ENCODE measurements at places on chromosomes 6 and 20.

DNA sequence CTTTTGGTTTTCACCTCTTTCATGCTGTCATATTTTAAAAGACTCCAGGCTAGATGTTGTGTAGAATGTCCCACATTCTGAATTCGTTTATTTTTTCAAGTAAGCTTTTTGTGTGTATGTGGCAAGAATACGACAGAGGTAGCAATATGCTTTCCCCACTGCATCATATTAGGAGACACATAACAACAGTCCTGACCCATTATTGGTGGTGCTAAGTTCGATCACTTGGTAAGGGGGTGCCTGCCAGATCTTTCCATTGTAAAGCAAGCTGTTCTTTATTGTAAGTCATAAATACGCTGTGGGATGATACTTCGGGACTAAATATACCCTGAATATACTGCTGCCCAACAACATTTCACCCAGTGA lies 588 bp upstream of the NCOA3 start:
- DNase-seq, result no peak

DNA sequence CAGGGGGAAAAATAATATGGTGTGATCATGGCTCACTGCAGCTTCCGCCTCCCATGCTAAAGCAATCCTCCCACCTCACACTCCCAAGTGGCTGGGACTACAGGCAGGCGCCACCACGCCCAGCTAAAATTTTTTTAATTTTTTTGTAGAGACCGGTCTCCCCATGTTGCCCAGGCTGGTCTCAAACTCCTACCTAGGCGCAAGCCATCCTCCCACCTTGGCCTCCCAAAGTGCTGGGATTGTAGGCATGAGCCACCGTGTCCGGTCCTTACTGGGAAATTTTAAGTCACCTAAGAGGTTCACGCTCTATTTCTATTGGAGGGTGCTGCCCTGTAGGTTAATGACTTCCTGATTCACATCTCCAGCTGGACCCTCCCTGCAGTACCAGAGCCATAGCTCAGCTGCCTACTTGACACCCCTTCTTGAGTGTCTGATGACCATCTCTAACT lies 626 bp upstream of the CDK5RAP1 start:
- DNase-seq, result no peak

- no peak for DNase-seq
Observed at GRCh38 chr6:75135450-75135849, 70.4 kb downstream of the COL12A1 start.

DNA sequence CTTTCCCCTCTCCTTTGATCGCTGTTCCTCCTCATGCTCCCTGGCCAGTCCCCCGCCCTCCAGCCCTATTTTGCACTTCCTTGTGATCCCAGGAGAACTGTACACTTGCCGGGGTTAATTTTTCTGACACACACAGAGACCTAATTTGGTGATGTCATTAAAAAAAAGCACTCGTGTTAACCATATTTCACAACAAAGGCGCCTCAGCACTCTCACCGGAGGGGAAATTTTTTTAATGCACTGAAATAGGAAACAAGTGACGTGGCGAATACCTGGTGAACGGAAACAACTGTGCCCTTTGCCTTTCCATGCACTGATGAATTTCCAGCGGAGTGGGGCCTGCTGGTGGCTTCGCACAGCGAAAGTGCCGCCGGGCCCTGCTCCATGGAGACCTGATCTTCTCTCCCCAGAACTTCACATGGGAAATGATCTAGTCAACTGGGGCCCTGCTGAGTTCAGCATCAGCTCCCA lies 53.9 kb upstream of the TAGAP start:
- no peak for DNase-seq

GRCh38 chr6:147022041-147022440 lies 182.2 kb upstream of the STXBP5 start:
- DNase-seq, result no peak

GRCh38 chr20:1294497-1294896 lies 28.4 kb downstream of the SNPH start:
- no peak for DNase-seq

- no peak for DNase-seq
Observed at GRCh38 chr6:45001663-45002062, 326.5 kb upstream of the RUNX2 start.

- no peak for DNase-seq
Observed at GRCh38 chr6:46909371-46909770, 12.4 kb downstream of the ADGRF5 start.

GRCh38 chr6:11094411-11094851 lies 797 bp downstream of the SMIM13 start:
- peak; percentile 25 for DNase-seq

GRCh38 chr6:101290346-101290745 lies 103.2 kb upstream of the GRIK2 start:
- DNase-seq, result no peak

DNA sequence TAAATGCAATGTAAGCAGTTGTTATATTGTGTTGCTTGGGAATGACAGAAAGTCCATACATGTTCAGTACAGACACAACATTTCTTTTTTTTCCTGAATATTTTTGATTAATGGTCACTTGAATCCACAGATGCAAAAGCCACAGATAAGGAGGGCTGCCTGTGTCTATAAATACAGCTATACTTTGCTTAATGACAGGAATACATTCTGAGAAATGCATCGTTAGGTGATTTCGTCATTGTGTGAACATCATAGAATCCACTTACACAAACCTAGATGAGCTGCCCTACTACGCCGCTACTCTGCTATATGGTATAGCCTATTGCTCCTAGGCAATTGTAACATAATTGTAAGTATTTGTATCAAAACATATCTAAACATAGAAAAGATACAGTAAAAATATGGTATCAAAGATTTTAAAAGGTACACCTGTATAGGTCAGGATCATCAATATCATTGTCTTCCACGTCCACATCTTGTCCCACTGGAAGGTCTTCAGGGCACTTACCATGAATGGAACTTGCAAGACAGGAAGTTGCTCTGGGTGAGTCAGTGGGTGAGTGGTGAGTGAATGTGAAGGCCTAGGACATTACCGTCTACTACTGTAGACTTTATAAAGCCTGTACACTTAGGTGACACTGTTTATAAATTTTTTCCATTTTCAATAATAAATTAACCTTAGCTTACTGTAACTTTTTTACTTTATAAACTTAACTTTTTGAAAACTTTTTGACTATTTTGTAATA lies 27.9 kb upstream of the POPDC3 start:
- peak; percentile 23 for DNase-seq

GRCh38 chr20:7959484-7959883 lies 19.2 kb upstream of the HAO1 start:
- DNase-seq, result no peak

GRCh38 chr20:57560554-57561355 lies at the start of gene PCK1:
PCK1 (plus strand) TSS chr20:57561110; CDS start chr20:57561412, 302 bp downstream.
- peak; percentile 96 for DNase-seq

GRCh38 chr6:159203304-159204005 lies 34.3 kb downstream of the FNDC1 start:
- no peak for DNase-seq

DNA sequence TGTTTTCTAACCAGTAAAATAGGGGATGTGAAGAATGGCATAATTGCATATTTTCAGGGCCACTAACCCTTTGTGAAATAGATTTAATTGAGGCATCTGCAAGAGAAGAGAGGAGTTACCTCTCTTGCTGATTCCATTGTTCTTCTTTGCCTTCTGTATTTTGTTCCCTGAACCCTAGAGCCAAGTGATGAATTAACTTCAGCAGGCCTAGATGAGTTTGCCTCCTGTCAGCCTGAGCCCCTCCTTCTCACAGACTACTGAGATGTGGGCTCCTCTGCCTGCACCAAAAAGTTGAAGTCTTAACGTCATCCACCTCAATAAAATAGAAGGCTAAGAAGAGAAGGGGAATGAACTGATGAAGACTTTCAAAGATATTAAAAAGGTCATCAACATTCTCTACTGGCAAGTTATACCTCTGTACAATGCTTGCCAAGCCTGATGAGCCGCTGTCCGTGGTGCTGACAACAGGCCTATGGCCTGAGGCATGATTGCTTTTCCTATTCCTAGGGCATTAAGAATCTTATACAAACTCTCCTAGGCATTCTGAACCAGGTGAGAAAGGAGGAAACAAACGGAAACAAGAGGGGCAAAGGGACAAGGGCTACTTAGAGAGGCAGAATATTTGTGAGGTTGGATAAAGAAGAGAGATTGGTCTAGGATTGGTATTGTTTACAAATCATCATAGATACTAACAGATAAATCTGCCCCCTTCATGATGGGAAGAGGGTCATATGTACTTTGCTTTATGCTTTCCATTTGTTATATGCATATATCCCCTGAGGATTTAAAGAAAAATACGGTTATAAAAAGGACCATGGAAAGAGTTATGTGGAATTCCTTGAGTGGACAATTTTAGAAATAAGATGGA lies 46.8 kb downstream of the CD24 start:
- peak; percentile 79 for DNase-seq

DNA sequence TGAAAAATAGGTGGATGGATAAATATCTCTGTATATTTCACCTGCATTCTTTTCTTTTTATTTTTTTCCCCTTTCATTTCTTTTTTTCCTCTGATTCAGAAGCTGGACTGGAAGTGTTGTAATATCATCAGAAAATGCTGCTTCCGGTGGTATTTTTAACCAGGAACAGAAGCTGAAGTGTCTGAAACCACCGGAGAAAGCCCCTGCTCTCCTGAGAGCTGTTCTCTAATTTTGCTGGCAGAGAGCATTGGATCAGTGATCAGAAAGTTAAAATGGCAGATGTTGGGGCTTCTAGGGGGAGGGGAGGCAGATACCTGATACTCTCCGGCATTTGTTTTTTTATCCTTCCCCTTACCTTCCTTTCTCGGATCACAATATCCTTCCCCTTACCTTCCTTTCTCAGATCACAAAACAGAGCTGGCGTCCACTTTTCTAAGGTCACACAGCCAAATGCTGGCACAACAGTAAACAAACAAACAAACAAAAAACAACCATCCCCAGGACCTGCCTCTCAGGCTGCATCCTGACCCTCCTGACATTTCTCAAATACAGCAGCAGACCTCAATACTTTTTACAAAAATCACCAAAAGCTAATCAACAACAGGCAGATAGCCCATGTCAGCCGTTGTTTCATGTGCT lies 143.2 kb upstream of the ZNF217 start:
- DNase-seq, result peak; percentile 45

- DNase-seq, result no peak
Observed at GRCh38 chr20:46178891-46179290, 60.8 kb downstream of the CD40 start.

DNA sequence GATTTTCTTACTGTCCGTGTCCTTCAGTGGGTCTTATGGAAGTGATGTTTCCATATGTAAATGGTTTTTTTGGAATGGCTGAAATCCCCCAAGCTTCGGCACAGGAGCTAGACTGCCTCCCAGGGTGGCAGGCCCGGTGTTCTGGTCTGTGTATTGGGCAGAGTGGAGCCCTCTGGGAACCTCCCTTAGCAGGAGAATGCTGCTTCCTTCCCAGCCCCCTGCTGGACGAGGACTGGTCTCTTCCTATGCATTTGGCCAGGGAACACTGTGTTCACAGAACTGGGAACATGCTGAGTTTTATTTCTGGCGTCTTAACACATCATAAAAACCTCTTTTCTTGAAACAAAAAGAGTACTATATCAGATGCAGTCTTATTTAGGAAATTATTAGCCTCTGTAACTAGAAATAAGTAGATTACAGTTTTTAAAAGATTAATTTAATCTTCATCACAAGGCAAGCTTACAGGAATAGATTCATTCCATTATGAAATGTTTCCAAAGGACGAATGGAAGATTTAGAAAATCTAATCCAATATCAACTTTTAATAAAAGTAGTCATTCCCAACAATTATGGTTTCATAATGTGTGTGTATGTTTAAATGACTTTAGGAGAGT lies 56.6 kb downstream of the SYTL3 start:
- peak; percentile 70 for DNase-seq

DNA sequence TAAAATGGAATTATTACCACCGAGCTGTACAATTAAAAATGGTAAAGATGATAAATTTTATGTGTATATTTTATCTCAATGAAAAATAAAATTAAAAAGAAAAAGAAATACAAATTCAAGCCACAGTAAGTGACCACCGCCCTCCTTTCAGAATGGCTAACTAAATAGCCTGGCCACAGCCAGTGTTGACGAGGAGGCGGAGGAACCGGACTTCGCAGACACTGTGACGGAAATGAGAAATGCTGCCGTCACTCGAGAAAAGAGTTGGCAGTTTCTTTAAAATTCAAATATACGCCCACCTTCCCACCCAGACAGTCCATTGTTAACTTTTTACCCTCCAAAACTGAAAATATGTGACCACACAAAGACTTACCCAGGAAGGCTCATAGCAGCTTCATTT lies 50.0 kb downstream of the FOXF2 start:
- DNase-seq, result no peak

- DNase-seq, result no peak
Observed at GRCh38 chr20:43515628-43516027, 8.1 kb downstream of the L3MBTL1 start.

DNA sequence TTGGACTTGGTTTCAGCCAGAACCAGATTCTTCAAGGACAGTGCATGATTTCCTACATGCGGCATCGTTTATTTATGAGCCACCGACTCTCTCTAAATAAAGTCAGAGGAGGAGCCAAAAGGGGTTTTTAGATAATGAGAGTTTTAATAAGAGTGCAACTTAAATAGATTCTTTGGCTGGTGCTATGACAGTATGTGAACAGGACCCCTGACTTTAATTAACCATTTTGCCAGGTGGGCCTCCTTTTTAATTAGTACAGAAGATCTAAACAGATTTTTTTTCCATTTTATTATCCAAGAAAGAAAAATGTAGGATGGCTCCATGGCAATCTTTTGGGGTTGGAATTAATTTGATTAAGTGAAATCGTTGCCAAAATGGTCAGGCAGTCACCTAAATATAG lies 74.8 kb upstream of the INSM1 start:
- no peak for DNase-seq

DNA sequence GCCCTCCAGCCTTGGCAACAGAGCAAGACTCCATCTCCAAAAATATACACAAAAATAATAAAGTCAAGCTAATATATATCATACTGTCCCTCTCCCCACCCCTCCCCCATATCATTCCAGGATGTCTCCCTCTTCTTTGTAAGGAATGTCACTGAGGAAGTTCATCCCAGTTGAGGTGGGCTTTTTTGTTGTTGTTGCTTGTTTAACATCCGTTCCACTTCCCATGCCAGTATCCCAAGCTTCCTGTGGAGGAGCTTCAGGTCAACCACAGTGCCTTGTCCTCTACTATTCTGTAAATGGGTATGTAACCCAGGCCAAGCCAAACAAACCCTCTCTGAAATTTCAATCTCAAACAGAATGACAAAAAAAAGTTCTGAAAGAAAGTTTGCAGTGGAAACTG lies 19.0 kb upstream of the PTPN1 start:
- DNase-seq, result no peak

DNA sequence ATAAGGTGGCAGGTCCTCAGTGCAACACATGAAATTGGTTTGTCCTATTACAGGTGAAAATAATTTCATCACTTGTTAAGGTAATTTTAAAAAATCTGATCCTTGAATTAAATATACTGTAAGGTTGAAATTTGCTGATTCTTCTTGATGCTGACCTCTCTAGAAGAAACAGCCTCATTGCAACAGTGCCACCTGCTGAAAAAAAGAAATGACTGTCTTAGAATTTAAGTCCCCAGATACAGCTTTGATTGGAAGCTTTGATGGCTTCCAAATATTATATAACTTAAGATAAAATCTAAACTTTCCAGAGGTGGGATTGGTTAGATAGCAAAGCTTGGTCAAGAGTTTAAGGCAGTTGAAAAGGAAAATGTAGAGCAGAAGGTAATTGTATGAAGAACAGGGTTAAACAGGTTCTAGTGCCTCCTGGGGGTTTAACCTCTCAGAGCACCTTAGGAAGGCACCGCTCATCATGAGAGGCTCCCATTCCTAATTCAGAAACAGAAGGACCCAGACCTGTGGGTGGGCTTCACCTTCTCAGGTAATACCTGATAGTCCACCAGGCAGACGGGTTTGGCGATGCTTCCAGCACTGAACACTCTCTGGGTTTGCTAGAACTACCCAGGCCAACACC lies 401.0 kb downstream of the PAX1 start:
- no peak for DNase-seq

GRCh38 chr6:40611912-40612311 lies 24.7 kb upstream of the LRFN2 start:
- DNase-seq, result no peak
